ENCODE measurements at places on chromosomes 16 and 17. TPM values are rescaled to one million over a fixed set of nuclear protein-coding genes. Genes with fewer than 3 reads are reported as not detected.

The IRX5 gene
- not detected for polyA plus RNA-seq

The RHBDL3 gene
- not detected for polyA plus RNA-seq

The SLC22A31 gene
- not detected for polyA plus RNA-seq

The KRTAP1-3 gene
- not detected for polyA plus RNA-seq

The C1QL1 gene
- not detected for polyA plus RNA-seq

The BRIP1 gene
- polyA plus RNA-seq = not detected

The KRTAP9-1 gene
- not detected for polyA plus RNA-seq

The ABCC12 gene
- not detected for polyA plus RNA-seq

The FBXO39 gene
- not detected for polyA plus RNA-seq

The PLCD3 gene
- not detected for polyA plus RNA-seq

The ZPBP2 gene
- polyA plus RNA-seq = 0.80 TPM

The NEUROD2 gene
- not detected for polyA plus RNA-seq

The AXIN2 gene
- 0.08 TPM for polyA plus RNA-seq

The MRPL38 gene
- polyA plus RNA-seq = 68.8 TPM

The SLC47A1 gene
- not detected for polyA plus RNA-seq

The HS3ST3A1 gene
- polyA plus RNA-seq = not detected

The CA7 gene
- not detected for polyA plus RNA-seq

The FAM171A2 gene
- not detected for polyA plus RNA-seq

The GNG13 gene
- polyA plus RNA-seq = not detected

Measured in naive B cell (primary cell).